ENCODE measurements at places on chromosomes 2 and 18.

DNA sequence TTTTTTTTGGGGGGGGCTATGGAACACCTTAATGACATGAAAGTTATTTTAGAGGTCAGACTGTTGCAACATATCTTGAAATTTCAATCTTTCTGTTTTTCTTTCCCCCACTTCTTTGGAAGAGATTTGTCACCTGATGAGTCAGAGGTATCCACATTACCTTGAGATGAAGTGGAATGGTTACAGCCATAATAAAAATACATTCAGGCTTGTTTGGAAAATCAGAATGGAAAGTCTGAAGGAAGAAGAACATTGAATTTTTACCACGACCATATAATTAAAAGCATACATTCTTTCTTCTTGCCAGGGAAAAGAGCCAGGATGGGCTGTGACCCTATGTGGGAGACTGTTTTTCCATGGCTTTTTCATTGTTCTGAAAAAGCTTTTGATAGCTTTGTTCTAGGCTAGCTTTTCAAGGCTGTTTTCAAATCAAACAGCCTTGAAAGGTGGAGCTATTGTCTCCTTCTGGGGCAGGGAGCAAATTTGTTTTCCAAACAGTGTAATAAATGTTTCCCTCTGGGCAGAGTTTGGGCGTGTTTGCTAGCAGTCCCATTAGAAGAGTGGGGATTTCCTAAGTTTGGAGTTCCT, 2.3 kb upstream of the GTF3C3 start:
- no peak for DNase-seq
- no peak overlapping the region for H3K4me3 ChIP-seq
- no peaks in the 10 kb centered on the region for H3K27me3 ChIP-seq
- H3K36me3 ChIP-seq = peaks cover 5% of the 10 kb centered on the region
- no peak overlapping the region for H3K27ac ChIP-seq
- peaks cover 17% of the 10 kb centered on the region for H3K4me1 ChIP-seq

- H3K4me1 ChIP-seq = peaks cover 5% of the 10 kb centered on the region
- no peaks in the 10 kb centered on the region for H3K27me3 ChIP-seq
- H3K27ac ChIP-seq = no peak overlapping the region
- DNase-seq = no peak
- H3K4me3 ChIP-seq = no peak overlapping the region
- H3K36me3 ChIP-seq = no peaks in the 10 kb centered on the region
These were observed 143.7 kb downstream of the ATL2 start for GRCh38 chr2:38233231-38233983.

DNA sequence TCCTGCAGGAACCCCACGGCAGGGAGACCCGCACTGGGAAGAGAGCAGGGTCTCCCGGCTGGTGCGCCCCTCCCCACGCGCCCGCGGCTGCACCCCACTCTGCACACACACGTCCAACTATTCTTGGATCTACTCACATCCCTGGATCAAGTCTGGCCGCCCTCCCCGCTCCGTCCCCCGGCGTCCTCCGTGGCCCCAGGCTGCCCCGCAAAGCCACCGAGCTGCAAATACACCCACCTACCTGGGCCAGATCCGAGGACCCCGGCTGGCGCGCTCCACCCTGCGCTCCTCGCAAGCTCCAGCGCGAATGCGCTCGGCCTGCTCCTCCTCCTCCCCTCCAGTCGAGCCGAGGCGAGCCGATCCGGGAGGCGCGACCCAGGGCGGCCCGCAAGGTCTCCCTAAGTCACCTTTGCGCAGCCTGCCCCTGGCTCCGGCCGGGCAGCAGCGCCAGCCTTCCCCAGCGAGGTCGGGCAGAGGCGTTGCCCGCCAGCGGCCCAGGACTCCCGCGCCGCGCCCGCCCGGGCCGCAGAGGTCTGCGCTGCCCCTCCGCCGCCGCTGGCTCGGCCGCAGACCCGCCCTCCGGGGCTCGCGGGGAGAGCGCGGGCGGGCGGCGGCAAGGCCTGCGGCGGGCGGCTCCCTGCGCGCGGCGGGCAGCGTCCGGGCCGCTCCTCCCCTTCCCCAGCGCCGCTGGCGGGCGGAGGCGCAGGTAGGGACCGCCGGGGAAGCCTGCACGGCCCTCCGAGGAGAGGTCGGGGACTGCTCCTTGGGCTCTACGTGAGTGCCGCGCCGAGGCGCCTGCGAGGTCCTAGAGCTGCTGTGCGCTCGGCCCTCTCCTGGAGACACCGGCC, 126.0 kb downstream of the OSBPL1A start:
- H3K4me3 ChIP-seq = peak overlapping the region; percentile 89
- H3K36me3 ChIP-seq = no peaks in the 10 kb centered on the region
- DNase-seq = no peak
- peaks cover 53% of the 10 kb centered on the region for H3K4me1 ChIP-seq
- peak overlapping the region; percentile 94 for H3K27ac ChIP-seq

- no peak overlapping the region for H3K27ac ChIP-seq
- H3K4me1 ChIP-seq = no peaks in the 10 kb centered on the region
- H3K27me3 ChIP-seq = no peaks in the 10 kb centered on the region
- no peak overlapping the region for H3K4me3 ChIP-seq
- H3K36me3 ChIP-seq = no peaks in the 10 kb centered on the region
These were observed 30.5 kb downstream of the MRPS9 start for GRCh38 chr2:105068387-105068786.

GRCh38 chr2:86284987-86285386, 52.4 kb downstream of the REEP1 start:
- no peak overlapping the region for H3K4me3 ChIP-seq
- peak overlapping the region; percentile 89 for H3K27ac ChIP-seq
- peaks cover 67% of the 10 kb centered on the region for H3K4me1 ChIP-seq
- no peak for DNase-seq

- no peak for DNase-seq
- H3K27me3 ChIP-seq = no peaks in the 10 kb centered on the region
These were observed 639 bp downstream of the MRO start for GRCh38 chr18:50819027-50819727.

- H3K4me3 ChIP-seq = no peak overlapping the region
- peak overlapping the region; percentile 93 for H3K27ac ChIP-seq
- H3K36me3 ChIP-seq = peaks cover 6% of the 10 kb centered on the region
- DNase-seq = no peak
- peaks cover 5% of the 10 kb centered on the region for H3K4me1 ChIP-seq
- H3K27me3 ChIP-seq = no peaks in the 10 kb centered on the region
These were observed 1.6 kb upstream of the MTA3 start for GRCh38 chr2:42566837-42567321.

DNA sequence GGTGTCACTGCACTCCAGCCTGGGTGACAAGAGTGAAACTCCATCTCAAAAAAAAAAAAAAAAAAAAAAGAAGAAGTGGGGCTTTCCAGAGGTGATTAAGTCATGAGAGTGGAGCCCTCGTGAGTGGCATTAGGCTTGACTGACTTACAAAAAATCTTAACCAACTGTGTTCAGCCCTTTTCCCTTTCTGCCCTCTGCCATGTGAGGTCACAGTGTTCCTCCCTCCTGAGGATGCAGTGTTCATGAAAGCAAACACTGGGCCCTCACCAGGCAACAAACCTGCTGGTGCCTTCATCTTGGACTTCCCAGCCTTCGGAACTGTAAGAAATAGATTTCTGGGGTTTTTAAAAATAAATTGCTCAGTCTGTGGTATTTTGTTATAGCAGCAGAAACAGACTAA, 37.0 kb upstream of the METTL21A start:
- no peaks in the 10 kb centered on the region for H3K4me1 ChIP-seq
- H3K36me3 ChIP-seq = no peaks in the 10 kb centered on the region
- no peak overlapping the region for H3K4me3 ChIP-seq
- DNase-seq = no peak
- no peaks in the 10 kb centered on the region for H3K27me3 ChIP-seq

GRCh38 chr2:48250943-48251342, 279.0 kb upstream of the STON1 start:
- no peak for DNase-seq
- peaks cover 26% of the 10 kb centered on the region for H3K4me1 ChIP-seq
- H3K4me3 ChIP-seq = no peak overlapping the region
- no peaks in the 10 kb centered on the region for H3K27me3 ChIP-seq

DNA sequence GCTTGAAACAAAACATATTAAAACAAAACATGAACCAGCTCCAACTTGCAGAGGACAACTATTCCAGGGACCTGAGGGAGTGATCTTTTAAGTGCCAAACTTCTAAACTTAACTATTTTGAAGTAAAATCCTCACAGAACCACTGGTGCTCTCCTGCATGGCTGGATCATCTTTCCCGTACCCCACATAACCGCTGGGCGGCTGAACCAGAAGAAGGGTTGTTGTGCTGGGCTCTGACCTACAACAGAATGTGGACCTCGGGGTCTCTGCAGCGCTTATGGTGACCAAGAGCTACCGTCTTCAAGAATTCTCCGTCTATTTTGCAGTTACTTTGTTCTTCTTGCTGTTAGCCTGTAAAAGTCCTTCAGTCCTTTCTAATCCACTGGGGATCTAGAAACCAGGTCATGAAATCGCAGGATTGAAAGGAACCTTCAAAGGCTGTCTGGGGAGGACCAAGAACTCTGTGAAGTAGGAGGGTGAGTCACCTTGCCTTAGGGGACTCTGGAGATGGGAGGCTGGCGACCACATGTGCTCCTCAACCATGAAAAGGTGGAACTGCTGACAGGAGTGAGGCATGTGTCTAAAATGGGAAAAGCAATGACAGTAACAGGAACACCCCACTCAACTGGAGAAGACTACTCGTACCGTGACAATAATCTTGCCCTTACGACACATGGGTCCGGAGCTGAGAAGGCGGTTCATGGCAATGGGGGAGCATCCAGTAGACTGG, 46.6 kb downstream of the HDLBP start:
- no peak for DNase-seq
- no peaks in the 10 kb centered on the region for H3K27me3 ChIP-seq
- no peak overlapping the region for H3K4me3 ChIP-seq
- peaks cover 25% of the 10 kb centered on the region for H3K36me3 ChIP-seq
- peaks cover 48% of the 10 kb centered on the region for H3K4me1 ChIP-seq

GRCh38 chr2:75600461-75601011, 39.8 kb upstream of the EVA1A start:
- no peak overlapping the region for H3K4me3 ChIP-seq
- no peak for DNase-seq
- H3K4me1 ChIP-seq = no peaks in the 10 kb centered on the region
- no peak overlapping the region for H3K27ac ChIP-seq

GRCh38 chr2:4358837-4359236, 655.5 kb downstream of the DCDC2C start:
- no peaks in the 10 kb centered on the region for H3K4me1 ChIP-seq
- no peaks in the 10 kb centered on the region for H3K36me3 ChIP-seq
- H3K4me3 ChIP-seq = no peak overlapping the region
- H3K27ac ChIP-seq = no peak overlapping the region
- no peak for DNase-seq

DNA sequence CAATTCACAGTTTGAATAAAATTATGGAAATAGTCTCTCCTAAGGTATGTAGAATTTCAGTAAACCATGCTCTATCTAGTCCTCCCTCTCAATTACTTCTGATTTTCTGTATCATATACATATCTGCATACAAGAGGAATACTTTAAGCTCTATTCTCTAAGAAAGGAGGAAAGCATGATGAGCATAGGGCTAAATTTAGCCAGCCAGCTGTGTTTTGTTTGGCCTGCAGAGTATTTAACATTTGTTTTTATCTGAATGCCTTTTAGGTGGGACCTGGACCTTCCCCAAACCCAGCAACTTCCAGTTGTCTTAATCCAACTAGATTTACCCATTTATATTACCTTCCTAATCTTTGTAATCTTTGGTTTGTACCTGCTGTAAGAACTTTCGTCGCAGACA, 42.2 kb upstream of the FAM117B start:
- no peak for DNase-seq
- no peak overlapping the region for H3K27ac ChIP-seq
- H3K4me1 ChIP-seq = peaks cover 9% of the 10 kb centered on the region
- H3K27me3 ChIP-seq = no peaks in the 10 kb centered on the region
- H3K4me3 ChIP-seq = no peak overlapping the region

GRCh38 chr2:187851955-187852561, 297.8 kb upstream of the TFPI start:
- no peak overlapping the region for H3K4me3 ChIP-seq
- no peaks in the 10 kb centered on the region for H3K4me1 ChIP-seq
- no peak for DNase-seq
- no peak overlapping the region for H3K27ac ChIP-seq
- H3K27me3 ChIP-seq = no peaks in the 10 kb centered on the region
- no peaks in the 10 kb centered on the region for H3K36me3 ChIP-seq

GRCh38 chr18:44681076-44681970, 635 bp downstream of the SETBP1 start:
- no peaks in the 10 kb centered on the region for H3K27me3 ChIP-seq
- H3K27ac ChIP-seq = peak overlapping the region; percentile 97
- no peaks in the 10 kb centered on the region for H3K36me3 ChIP-seq
- peak overlapping the region; percentile 93 for H3K4me3 ChIP-seq
- peaks cover 47% of the 10 kb centered on the region for H3K4me1 ChIP-seq

- H3K27ac ChIP-seq = no peak overlapping the region
- no peak for DNase-seq
- H3K27me3 ChIP-seq = no peaks in the 10 kb centered on the region
- H3K4me3 ChIP-seq = no peak overlapping the region
- peaks cover 13% of the 10 kb centered on the region for H3K4me1 ChIP-seq
These were observed 141.6 kb downstream of the SRBD1 start for GRCh38 chr2:45469314-45470099.

DNA sequence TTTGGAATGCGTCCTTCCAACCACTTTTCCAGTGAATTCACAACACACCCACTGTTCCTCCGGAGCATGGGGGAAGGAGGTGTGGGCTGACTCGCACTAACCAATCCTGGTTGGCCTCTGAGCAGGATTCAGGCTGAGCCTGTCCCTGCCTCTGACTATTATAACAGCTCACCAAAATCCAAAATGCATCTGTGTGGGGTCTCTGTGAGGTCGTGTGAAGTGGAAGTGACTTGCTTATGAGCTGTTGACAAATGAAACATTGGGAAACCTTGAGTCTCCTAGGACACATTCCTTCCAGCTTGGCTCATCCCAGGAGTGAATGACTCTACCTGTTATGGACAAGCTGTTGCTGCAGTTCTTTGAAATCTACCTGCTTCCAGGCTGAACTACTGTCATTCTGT, 1.5 kb downstream of the CIDEA start:
- no peak overlapping the region for H3K4me3 ChIP-seq
- DNase-seq = no peak
- H3K27ac ChIP-seq = no peak overlapping the region

- DNase-seq = no peak
- no peak overlapping the region for H3K27ac ChIP-seq
- peaks cover 89% of the 10 kb centered on the region for H3K36me3 ChIP-seq
- no peaks in the 10 kb centered on the region for H3K4me1 ChIP-seq
These were observed 52.9 kb downstream of the HK2 start for GRCh38 chr2:74886811-74887210.

- peaks cover 13% of the 10 kb centered on the region for H3K4me1 ChIP-seq
- DNase-seq = no peak
- H3K4me3 ChIP-seq = no peak overlapping the region
- no peaks in the 10 kb centered on the region for H3K36me3 ChIP-seq
These were observed 585.9 kb downstream of the IRS1 start for GRCh38 chr2:226213717-226214116.
